Nucleus accumbens (tissue), 56 donors: ENCODE measurements at places on chromosomes 12 and 14.
A peak's percentile ranks its signal among the peaks of the same experiment; 100 is the strongest.

DNA sequence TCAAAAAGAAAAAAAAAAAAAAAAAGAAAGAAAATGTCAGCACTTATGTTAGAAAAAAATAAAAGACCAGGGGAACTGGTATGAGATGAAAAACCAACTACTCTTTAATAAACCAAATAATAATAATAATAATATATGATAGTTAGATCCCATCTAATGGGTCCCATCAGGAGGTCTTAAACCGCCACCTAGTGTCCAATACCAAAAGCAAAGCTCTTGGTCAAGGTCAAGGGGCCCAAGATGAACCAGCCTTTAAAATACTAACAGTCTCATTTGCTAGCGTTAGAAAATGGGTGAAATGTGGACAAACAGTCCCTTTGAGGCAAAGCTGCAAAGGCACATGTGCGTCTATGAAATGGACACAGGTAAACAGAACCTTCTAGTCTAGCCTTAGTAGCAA is 12.3 kb downstream of the BRAP start:
- DNase-seq, result no peak

- no peak for DNase-seq
These were observed 69.9 kb downstream of the ARL6IP4 start for GRCh38 chr12:123050331-123050831.

GRCh38 chr14:55780156-55780946 is 200.3 kb downstream of the KTN1 start:
- DNase-seq, result no peak

- no peak for DNase-seq
These were observed 49.2 kb upstream of the EIF5 start for GRCh38 chr14:103284574-103285467.

DNA sequence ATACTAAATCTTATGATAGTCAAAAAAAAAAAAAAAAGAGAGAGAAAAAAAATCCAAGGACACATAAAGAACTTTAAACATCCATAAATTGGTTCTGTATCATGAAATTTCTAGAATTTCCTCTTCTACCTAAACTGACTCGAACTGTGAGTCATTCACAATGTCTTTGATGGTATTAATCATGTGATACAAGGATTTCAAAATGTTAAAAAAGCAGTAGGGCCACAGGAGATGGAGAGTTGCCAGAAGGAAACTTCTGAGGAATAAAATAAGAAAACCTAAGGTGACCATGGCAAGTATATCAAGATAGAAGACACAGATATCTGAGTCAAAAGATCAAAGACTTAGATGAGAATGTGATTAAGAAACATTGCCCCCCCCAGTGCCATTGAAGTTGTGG is 1320.9 kb upstream of the FLRT2 start:
- DNase-seq, result no peak

GRCh38 chr12:84058136-84058535 is 854.5 kb downstream of the SLC6A15 start:
- DNase-seq, result no peak

DNA sequence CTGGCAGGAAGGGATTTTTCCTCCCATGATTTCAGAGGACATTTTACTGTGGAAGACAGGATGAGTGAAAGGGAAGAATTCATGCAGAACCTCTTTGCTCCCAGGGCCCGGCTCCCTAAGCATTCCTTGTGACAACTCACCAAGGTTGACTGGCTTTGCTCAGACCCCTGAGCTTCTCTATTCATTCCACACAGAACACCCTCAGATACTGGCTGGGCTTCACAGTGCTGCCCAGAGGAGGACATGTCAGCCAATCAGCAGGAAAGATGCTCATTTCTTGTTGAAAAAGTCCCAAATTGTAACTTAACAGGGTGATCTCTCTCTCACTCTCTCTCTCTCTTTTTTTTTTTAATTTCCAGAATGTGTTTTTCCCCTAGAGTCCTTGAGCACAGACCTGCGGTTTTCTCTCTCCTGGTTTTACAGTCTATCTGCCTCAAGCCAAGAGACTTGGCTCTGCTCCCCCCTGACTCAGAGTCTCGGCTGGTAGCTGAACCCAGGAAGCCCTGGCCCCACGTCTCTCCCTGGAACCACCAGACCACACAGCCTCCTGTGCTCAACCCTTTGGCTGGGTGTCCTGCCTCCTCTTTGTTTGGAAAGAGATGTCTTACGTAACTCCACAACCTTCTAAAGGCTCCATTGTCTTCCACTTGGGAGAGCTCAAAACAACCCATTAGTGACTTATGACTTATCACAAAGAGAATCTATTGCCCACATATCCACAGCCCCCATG is 43.9 kb downstream of the SSPN start:
- peak; percentile 50 for DNase-seq

- no peak for DNase-seq
These were observed 180.2 kb downstream of the CRADD start for GRCh38 chr12:93857279-93857938.

GRCh38 chr14:57420033-57420432 is 29.6 kb downstream of the NAA30 start:
- no peak for DNase-seq

- no peak for DNase-seq
These were observed 43.3 kb downstream of the DEGS2 start for GRCh38 chr14:100116134-100116533.
